OCI-M1 (cell line): ENCODE measurements at places on chromosomes 4 and X.

- DNase-seq, result no peak
Measured at GRCh38 chr4:122747883-122748282, 15.4 kb downstream of the BBS12 start.

DNA sequence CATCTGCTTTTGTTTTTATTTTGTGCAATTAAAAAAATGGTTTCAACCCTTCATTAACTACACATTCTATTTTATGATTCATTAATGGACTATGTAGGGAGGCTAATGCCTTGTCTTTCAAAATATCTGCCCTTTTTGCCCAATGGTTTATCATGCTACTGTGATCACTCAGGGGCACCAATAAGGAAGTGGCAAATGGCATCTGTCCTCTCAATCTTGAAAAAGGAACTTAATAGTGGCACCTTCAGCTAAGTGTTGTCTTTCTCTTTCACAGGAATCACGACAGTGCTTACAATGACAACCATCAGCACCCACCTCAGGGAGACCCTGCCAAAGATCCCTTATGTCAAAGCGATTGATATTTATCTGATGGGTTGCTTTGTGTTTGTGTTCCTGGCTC lies 57.1 kb downstream of the COMMD8 start:
- no peak for DNase-seq

DNA sequence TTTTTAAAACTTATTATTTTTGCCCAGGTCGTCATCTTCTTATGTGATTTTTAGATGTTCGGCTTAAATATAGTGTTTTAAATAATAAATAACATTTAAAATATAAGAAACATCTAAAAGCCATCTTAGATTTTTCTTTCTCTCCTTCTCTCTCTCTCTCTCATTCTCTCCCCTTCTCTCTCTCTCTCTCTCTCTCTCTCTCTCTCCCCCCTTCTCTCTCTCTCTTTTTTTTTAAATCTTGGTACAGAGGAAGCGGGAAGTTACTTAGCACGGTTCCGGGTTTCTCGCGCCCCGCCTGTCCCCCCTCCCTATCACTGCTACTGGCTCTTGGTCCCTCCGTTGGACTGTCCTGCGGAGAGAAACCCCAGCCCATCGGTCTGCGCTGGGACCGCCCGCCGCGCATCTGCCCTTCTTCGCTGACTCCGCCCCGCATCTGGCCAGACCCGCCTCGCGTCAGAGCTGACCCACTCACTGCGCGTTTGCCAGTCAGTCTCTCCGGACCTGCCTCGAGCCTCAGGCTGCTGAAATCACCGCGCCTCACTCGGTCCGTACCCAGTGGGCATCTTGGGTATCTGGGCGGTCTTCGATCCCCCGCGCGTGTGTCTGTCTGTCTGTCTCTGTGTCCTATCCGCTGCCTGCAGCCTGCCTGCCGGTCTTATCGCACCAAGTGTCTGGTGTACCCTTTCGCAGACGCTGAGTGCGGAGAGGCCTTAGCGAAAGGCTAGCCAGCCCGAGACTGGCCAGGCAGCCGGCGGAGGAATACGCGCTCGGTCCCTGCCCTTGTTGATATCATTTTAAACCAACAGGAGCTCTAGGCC lies at the start of gene PABPC5:
Gene PABPC5, plus strand, starts transcription at position 489 of the 818 bp plus-strand sequence. CDS start 739 bp downstream, outside the sequence.
- DNase-seq, result no peak

- DNase-seq, result peak; percentile 73
Measured at GRCh38 chr4:115851918-115852766, 738.7 kb upstream of the NDST4 start.

- no peak for DNase-seq
Measured at GRCh38 chr4:174340714-174341113, 57.0 kb downstream of the CEP44 start.

DNA sequence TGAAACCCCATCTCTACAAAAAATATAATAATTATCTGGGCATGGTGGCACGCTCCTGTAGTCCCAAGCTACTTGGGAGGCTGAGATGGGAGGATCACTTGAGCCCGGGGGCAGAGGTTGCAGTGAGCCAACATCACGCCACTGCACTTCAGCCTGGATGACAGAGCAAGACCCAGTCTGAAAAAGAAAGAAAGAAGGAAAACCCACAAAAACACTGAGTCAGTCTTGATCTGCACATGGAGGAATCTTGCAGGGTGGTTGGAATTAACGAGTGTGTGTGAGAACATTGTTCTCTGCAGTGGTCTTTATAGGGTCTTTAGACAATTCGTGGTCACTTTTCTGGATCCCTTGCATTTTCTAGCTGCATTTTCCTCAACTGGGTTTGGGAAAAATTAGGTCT lies 23.2 kb downstream of the ADD1 start:
- DNase-seq, result peak; percentile 35

DNA sequence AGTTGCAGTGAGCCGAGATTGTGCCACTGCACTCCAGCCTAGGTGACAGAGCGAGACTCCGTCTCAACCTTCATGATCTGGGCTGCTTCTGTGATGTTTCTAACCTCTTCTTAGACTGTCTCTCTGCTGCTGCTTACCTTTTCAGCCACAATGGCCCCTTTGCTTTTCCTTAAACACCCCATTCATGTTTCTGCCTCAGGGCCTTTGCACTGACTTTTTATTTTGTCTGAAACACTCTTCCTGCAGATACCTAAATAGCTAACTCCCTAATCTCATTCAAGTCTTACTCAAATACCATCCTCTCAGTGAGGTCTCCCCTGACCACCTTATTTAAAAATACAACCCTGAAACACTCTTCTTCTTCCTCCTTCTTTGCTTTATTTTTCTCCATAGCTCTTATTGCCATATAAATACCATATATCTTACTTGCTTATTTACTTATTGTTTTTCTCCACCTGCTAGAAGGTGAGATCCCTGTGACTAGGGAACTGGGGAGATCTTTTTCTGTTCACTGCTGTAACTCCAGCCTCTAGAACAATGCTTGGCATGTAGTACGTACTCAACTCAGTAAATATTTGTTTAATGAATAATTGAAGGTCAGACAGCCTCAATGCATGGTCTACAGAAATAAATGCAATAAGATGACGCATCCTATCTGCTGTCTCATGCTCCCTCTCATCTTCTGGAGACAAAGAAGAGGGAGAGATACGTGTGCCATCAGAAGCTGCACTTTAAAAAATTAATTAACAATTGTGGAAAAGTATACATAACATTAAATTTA lies 43.8 kb upstream of the SETD7 start:
- no peak for DNase-seq

DNA sequence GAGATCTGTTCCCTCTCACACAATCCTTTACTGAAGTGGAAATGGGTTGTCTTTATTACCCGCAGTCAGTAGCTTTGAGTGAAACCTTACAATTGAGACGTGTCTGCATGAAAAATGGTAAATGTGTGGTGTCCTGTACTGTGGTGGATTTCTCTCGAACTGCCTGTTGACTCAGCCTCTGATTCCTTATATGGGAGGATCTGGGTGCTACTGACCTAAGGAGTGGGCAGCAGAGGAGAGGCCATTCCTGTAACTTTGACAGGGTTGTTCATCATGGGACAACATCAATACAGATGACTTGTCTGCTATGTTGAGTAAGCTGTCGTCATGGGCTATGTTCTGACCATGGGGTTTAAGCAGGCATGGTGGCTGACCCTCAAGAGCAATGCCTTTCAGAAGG lies 159.6 kb upstream of the WDR1 start:
- no peak for DNase-seq

DNA sequence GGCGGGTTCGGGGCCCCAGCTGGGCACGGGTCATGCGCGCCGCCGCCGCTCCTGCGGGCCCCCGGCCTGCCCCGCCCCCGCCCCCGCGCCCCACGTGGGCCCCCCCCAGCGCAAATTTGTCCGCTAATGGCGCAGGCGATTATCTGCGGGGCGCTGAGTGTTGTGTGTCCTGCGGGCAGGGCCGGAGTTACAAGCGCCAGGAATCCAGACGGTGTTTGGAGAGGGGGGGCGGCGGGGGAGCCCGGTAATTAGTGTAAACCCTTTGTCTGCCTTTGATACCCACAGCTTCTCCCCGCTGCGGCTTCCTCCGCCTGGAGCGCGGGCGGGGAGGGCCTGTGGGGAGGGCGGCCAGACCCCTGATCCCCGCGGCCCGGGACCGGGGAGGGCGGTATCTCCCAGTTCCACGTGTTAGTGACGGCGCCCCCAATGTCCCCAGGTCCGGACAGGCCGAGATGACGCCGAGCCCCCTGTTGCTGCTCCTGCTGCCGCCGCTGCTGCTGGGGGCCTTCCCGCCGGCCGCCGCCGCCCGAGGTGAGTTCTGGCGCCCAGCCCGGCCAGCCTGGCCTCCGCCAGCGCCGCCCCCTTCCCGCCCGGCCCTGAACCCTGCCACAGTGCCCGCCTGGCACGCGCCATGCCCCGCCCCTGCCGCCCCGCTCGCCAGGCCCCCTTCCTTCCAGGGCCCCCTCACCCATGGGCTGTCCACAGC lies 761 bp downstream of the FGFRL1 start:
- peak; percentile 12 for DNase-seq

- DNase-seq, result no peak
Measured at GRCh38 chr4:81609844-81610243, 138.1 kb upstream of the RASGEF1B start.

DNA sequence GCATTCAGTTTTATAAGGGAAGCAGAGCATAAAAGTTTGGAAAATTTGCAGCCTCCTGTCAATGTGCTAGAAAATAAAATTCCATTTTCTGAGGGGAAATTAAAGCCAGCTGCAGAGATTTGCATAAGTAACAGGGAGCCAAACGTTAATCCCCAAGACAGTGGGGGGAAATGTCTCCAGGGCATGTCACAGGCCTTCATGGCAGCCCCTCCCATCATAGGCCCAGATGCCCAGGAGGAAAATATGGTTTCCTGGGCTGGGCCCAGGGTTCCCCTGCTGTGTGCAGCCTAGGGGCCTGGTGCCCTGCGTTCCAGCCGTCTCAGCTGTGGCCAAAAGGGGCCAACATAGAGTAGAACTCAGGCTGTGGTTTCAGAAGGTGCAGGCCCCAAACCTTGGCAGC lies 9.3 kb downstream of the RNF4 start:
- no peak for DNase-seq

GRCh38 chr4:59570860-59571476 lies 1629.2 kb upstream of the ADGRL3 start:
- peak; percentile 15 for DNase-seq

GRCh38 chr4:151983854-151984253 lies 223.0 kb upstream of the GATB start:
- DNase-seq, result no peak

DNA sequence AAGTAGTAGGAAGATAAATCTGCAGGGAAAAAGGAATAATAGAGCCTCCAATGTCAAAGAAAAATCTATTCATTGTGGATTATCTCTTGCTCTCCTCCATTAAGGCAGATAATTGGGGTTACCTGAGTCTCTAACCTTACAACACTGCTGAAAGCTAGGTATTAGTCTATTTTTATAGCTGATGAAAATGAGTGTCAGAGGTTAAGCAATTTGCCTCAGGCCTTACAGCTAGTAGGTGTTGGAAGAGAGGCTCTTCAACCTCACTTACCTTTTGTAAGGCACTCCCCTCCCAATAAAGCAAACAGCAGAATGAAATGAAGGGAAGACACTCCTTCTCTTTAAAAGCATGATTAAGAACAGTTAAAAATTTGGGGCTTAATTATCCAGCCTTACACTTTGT lies 45.4 kb upstream of the GAB1 start:
- DNase-seq, result no peak

DNA sequence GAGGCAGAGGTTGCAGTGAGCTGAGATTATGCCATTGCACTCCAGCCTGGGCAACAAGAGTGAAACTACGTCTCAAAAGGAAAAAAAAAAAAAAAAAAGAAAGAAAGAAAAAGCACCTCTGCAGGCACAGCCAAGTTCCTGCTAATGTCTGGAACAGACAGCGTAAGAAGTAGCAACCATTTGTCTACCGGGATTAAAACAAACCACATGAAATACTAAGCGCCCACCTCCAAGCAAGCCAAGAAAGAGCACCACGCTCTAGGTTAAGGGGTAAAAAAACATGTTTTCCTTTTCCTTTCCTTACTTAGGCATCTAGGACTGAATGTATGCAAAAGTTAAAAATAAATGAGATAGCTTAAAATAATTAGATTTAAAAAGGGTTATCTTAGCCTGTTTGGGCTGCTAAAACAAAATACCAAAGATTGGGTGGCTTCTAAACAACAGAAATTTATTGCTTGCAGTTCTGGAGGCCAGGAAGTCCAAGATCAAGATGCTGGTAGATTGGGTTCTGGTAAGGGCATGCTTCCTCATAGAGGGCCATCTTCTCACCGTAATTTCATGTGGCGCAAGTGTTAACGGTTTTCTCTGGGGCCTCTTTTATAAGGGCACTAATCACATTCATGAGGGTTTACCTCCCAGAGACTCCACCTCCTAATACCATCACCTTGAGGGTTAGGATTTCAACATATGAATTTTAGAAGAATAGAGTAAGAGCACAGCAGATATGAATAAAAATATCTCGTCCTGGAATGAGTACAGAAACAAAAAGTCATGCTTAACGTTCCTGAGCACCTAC lies 12.3 kb downstream of the GPC4 start:
- DNase-seq, result no peak

GRCh38 chr4:175841366-175841765 lies 29.3 kb upstream of the GPM6A start:
- DNase-seq, result no peak

- DNase-seq, result no peak
Measured at GRCh38 chr4:2350982-2351381, 67.5 kb downstream of the ZFYVE28 start.

- no peak for DNase-seq
Measured at GRCh38 chr4:16588651-16589050, 309.8 kb downstream of the LDB2 start.

DNA sequence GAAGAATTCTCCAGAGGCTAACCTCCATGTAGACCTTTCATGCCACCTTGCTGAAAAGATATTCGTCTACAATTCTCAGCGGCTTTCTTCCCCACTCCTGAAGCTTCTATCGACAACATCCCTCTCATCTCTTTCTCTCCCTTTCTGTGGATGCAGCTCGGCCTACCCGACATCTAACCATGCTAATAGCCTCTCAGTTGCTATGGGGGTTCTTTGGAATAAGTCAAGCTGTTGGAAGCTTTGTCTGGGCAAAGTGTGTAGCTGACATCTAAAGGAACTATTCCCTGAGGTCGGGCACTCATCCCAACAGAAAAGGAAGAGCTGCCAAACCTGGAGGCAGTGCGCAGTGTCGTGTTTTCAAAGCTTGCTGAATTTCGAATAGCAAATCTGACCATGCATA lies 192.1 kb downstream of the RBMX2 start:
- DNase-seq, result no peak

- DNase-seq, result no peak
Measured at GRCh38 chrX:333611-334311, 15.2 kb upstream of the GTPBP6 start.

- DNase-seq, result no peak
Measured at GRCh38 chr4:186827534-186827897, 103.9 kb upstream of the FAT1 start.

DNA sequence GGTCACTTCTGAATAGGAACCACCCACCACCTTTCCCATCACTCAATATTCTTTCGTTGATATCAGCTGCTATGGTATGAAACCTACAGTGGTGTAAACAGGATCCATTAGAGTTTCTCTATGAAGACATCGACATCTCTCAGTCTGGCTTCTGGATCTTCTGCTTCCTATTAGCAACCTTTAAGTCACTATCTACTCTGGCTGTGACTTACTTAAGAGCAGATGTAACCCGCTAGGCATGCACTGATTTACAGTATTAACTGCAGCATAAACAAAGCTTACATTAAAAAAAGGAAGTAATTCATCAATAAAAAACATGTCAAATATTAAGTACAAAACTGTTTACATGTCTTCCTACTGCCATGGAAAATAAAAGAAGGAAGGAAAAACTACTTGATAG lies 96.4 kb downstream of the ANAPC10 start:
- no peak for DNase-seq

- DNase-seq, result no peak
Measured at GRCh38 chrX:98480606-98481005, 1596.9 kb downstream of the RPA4 start.

- no peak for DNase-seq
Measured at GRCh38 chr4:46889410-46889809, 19.6 kb downstream of the COX7B2 start.

GRCh38 chrX:24870143-24870542 lies 145.6 kb downstream of the ARX start:
- no peak for DNase-seq
